ENCODE measurements at places on chromosomes 11 and 22.

DNA sequence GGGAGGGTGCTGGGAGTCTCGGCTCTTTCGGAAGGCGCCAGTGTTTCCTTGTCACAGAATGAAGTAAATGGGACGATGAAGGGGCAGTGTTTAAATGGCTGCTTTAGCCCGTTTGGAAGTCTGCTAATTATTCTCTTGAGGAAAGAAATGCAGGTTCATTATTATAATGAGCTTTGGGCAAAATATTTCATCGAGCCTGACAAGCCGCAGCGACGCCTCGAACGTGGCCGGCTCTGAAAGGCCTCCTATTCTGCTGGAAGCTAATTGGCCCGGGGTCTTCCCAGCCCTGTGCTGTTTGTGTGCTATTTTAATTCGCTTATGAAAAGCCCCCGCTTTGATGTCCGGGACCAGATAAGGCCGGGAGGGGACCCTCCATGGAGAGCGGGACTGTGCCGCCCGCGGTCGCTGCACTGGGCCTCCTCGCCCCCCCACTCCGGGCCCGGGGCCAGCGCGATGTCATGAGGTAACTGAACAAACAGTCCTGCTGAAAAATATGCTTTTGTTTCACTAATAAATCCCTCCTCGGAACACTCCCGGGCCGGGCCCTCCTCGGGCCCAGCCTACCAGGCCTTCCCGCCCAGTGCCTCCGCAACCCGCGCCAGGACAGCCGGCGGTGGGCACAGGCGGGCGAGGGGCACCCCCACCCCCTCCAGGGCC, 78.4 kb downstream of the CDKN1C start:
- DNase-seq = no peak

- DNase-seq = no peak
Measured at GRCh38 chr22:50091092-50091768, 1.4 kb downstream of the MOV10L1 start.

DNA sequence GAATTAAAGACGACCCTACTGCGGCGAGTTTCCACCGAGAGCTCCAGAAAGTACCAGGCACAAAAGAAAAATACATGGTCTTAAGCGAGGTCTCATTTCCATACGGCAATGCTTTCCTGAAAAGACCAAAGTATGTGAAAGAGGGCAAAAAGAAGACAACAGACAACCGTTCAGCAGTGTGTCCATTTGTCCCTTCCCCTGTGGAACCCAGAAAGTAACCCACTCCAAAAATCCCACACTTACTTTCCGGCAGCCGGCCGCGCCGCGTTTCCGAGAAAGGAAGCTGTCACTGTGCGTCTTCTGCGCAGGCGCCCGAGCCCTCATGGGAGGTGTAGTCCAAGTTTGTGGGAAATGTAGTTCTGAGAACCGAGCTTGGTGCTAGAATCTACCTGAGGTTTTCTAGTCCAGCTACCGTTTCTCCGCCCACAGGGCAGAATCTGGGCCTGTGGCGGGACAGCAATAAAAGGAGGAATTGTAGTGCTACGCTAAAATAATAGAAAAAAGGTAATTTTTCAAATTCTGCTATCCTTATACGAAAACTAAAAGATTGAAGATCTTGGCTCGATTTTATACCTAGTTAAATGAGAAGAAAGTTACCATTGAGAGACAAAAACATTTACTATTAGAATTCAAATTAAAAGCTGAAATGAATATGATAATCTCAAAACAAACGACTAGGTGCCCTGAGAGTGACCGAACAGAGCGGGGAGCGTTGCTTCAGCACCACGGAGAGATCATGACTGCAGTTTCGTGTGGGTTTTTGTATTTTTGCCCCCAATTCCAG, at the start of gene PUS3:
Gene PUS3 (minus strand): TSS at position 280 of the 784 bp plus-strand sequence. CDS start 6,922 bp downstream, outside the sequence.
- peak; percentile 33 for DNase-seq

DNA sequence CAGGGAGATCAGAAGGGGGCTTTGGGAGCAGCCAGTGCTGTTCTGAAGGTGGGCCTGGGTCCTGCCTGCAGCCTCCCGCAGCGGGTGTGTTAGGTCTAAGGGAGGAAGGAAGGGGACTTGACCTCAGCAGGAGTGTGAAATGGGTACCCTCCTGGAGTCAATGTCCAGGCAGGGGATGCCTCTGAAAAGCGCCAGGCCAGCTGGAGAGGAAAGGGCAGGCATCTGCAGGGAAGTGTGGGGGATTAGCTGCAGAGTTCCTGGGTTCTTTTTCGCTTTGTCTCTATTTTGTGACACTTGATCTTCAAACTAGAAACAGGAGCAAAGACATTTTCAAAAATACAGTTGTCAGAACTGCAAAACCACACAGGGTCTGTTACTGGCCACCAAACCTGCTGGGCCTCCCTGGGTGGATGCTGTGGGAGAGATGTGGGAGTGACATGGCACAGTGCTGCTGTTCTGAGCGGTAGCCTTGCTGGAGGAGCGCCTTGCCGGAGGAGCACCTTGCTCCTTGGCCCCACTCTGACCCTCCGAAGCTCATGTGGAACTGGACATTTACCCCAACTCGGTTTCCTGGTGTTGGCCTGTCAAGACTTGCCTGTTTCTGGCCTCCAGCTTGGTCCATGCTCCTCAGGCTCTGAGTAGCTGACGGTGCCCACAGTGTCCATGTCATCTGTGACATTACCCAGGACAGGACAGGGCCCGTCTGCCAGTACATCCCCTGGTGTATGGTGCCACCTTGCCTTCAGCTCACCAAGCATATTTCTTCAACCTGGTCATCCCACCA, 25.9 kb downstream of the MED15 start:
- DNase-seq = no peak

DNA sequence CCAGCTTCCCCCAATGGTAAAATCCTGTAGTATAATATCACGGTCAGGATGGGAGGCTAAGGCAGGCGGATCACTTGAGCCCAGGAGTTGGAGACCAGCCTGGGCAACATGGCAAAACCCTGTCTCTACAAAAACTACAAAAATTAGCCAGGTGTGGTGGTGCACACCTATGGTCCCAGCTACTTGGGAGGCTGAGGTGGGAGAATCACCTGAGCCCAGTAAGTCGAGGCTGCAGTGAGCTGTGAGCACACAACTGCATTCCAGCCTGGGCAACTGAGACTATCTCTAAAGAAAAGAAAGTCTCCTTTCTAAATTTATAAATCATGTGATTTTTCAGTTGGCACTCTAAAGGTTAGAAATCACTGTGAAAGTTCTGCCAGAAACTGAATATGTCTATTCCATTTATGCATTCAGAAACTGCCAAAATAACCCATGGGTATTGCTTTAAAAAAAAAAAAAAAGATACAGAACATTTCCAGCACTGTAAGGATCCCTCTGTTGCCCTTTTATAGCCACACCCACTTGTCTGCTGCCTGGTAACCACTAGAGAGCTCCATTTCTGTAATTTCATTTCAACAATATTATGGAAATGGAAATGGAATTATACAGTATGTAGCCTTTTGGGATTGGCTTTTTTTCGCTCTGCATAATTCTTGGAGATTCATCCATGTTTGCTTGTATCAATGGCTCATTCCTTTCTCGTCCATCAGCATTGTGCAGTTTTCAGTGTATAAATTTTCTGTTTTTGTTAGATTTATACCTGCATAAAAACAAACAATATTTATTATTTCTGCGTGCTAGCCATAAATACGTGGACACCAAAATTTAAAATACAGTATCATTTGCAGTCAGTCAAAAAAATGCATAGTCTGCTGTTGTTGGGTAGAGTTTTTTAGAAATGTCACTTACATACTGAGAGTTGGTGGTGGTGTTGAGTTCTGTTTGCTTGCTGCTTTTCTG, 9.4 kb downstream of the CDC45 start:
- no peak for DNase-seq

GRCh38 chr11:10413268-10413667, 41.8 kb upstream of the AMPD3 start:
- DNase-seq = no peak

GRCh38 chr11:7348432-7349304, 97.0 kb downstream of the SYT9 start:
- no peak for DNase-seq

- no peak for DNase-seq
Measured at GRCh38 chr11:71169313-71169712, 83.1 kb downstream of the SHANK2 start.

All from esophagus squamous epithelium (tissue), 5 donors.